ENCODE measurements at places on chromosomes 6 and 20.

GRCh38 chr6:100217225-100218012, 223.4 kb upstream of the MCHR2 start:
- DNase-seq = no peak

DNA sequence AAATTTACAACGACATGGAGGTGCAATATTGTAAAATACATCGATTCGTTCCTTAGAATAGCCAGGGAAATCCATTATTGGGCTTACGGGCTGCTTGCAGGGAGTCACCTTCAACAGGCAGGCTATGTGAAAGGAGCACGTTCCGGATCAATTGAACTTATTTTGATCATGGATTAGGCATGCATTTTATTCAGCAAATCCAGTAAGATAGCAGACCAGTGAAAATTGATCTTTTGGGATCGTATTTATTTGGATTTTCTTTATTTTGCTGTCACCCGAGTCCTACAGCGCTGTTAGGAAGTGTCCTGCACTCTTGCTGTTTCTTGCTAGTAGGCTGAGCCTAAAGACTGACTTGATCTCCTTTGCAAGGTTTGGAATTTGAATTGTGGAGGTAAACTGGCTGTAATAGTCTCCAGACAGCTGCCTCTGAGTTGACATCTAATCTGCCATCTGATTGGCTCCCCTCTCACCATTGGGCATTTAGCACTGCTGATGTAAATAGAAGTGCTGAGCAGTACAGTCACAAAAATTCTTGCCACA, 3.0 kb downstream of the ARID1B start:
- no peak for DNase-seq

DNA sequence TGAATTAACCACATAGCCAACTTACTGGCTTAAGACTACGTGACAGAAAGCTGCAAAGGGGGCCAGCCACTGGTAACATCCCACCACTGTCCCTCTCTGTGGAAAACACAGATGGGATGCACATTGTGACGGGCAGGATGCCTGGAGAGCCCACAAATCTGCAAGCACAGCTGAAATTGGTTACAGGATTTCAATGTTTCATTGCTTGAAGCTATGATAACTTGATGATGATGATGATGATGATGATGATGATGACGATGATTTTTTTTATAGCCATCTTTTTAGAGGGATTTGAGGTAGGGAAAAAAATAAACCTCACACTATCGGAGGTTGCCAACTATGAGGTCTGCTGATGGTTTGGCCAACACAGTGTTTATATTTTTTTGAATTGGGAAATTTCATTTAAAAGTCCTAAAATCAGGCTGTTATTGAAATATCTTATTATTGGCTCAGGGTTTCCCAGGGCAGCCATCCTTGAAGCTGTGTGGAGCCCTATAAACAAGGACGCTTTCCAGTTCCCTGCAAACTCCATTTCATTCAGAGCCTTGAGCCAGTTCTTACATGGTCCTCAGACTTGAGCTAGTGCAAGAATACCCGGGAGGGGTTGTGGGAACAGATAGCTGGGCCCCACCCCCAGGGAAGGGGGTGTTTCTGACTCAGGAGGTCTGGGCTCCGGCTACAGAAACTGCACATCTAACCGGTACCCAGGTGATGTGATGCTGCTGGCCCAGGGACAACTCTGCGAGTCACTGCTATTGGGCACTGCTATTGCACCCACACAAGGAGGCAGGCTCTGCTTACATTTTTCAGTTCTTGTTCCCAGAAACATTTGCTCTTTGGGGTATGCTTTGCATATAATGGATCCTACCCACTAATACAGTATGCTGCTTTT, 27.1 kb downstream of the BCAS1 start:
- no peak for DNase-seq

- DNase-seq = no peak
Observed at GRCh38 chr20:6686171-6686570, 81.3 kb upstream of the BMP2 start.

- no peak for DNase-seq
Observed at GRCh38 chr20:15699431-15700146, 873.7 kb downstream of the KIF16B start.

DNA sequence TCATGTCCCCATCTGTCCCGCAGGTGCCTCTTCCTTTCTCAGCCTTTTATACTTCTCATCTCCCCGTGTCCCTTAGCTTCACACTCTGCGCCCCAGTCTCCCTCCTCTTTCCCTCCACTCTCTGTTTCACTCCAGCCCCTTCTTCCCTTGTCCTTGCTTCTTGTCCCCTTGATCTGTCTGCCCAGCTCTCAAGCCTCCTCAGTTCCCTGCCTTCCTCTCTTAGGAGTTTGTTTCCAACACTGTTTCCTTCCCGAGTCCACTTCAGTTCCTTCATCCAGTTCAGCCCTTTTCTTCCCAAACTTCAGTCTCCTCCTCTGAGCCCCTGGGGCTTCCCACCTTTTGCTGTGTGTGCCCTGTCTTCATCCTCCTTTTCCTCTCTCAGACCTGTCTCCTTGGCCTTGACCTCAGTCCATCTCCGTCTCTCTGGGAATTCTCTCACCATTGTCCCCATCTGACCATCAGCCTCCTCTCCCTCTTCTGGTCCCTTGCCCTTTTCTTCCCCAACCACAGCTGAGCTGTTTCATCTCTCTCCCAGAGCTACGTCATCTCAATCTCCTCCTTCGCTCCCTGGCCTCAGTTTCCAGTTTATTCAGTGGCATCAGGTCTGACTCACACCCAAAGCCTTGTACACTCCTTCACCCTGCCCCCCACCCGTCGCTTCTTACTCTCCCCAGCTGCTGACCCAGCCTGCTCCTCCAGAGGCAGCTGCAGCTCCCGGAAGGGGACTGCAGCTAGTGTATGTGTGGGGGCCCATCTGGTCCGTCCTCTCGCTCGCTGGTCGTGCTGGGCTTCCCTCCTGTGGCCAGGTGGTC, 2.7 kb upstream of the DDR1 start:
- no peak for DNase-seq

- no peak for DNase-seq
Observed at GRCh38 chr20:51712501-51713212, 55.5 kb downstream of the ATP9A start.

- DNase-seq = no peak
Observed at GRCh38 chr6:21359926-21360325, 233.6 kb upstream of the SOX4 start.

GRCh38 chr6:170102038-170102437, 188.8 kb downstream of the DLL1 start:
- DNase-seq = no peak

- no peak for DNase-seq
Observed at GRCh38 chr6:108622641-108623298, 62.1 kb downstream of the FOXO3 start.

DNA sequence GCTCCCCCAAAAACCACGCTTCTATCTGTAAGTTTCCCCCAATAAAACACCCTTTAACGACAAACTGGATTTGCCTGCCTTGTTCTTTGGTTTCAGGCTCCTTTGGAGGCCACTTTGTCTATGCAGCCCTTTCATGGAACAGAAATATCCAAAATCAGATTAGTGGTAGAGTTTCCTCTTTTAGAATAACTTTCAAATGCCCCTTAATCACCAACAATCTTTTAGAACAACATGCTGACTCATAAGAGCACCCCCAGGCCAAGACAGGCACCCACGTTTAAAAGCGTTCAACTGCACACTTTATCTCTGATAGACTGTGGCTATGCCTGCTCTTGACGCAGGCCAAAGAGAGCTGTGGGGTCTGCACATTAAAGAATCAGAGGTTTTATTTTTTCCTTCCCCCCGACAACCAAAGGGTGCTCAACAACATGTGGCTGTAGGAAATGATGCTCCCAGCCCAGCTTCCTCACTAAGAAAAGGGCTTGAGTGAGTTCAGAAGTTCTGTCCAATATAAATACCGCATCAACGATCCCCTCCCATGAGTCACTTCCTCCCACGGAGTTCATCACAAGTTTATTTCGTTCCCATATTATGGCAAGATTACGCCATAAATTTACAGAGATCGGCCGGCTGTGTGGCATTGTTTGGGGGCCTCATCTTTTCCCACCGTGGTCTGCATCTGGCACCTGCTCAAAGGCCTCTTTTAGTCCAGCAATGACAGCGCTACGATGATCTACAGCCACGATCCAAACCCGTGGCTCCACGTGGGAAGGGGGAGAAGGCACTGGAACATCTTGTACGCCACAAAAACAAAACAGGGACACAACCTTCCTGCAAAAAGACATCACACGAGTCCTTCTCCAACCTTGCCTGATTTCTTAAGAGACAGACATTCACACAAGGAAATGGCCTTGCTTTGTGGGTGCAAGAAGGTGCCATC, 88.8 kb upstream of the NFATC2 start:
- no peak for DNase-seq

- DNase-seq = no peak
Observed at GRCh38 chr20:48621376-48622078, 206.3 kb downstream of the PREX1 start.

DNA sequence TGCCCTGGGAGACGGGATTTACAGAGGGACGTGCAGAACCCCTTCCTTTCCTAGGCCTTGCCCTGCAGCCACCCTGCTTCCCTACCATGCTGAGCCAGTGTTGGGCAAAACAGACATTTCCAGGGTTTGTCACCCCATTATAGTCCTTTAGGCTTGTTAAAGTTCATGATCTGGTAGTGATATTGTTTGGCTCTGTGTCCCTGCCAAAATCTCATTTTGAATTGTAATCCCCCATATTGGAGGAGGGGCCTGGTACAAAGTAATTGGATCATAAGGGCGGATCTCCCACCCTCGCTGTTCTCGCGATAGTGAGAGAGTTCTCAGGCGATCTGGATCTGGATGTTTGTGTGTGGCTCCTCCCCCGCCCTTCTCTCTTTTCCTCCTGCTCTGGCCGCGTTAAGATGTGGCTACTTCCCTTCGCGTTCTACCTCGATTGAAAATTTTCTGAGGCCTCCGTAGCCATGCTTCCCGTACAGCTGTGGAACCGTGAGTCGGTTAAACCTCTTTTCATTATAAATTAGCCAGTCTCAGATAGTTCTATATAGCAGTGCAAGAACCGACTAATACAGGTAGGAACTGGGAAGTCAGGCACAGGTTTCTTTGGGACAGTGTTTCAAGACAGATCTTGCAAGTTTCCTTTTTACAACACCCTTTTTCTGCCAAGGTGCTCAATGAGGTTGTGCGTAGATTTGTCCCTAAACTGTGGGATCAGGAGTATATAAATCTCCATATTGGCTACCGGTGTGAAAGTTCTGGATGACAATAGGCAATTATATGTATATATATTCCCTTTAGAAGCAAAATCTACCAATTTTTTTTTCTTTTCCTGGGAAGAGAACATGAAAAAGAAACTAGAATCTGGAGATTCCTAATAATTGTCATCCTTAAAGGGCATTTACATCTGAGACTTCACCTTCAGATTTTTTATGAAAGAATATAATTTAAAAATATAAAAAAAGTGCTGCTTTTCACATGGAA, 152.1 kb downstream of the SAMD5 start:
- DNase-seq = no peak

- DNase-seq = no peak
Observed at GRCh38 chr20:31260326-31260932, 3.0 kb downstream of the DEFB115 start.

DNA sequence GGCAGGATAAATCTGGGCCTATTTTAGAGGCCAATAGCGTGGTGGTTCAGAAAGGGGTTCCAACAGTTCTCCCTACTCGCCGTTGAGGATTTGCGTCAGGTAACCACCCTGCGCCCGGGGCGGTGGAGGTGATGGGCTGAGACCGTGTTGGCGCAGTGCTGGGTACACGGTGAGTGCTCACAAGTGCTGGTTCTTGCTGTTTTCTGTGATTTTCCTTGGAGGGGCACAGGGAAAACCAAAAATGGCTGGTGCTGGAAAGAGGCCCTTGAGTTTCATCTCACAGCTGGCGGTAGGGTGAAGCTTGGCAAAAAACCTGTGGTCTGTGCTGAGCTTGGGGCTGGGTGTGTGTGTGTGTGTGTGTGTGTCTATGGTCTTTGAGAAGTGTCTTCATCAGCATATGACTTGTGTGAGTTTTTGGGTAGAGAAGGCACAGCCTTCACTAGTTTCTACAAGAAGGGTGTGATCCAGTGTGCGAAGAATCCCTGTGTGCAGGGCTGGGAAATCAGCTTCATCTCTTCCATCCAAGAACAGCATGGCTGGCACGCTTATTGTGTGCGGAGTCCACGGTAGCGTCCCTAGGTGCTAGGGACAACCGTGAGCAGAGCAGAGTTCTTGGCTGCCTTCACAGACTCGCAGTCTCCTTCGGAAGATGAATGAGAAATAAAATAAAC, 35.3 kb upstream of the SCRT2 start:
- DNase-seq = no peak

DNA sequence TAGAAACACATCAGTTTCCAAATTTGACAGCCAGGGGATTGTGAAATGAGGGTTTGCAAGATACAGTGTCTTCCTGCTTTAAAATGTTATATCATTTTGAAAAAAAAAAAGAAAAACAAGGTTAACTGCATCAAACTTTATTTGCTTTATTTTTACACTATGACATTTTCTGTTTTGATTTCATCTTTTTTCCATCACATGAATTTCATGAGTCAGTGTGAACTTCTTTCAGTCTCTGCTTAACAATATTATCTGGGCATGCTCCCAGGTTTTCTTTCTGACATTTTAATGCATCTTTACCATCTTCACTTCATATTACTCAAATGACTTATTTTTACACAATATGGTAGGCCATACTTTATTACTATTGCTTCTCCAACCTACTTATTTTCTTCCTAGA, 1.9 kb downstream of the NCOA7 start:
- no peak for DNase-seq

GRCh38 chr20:38373231-38373867, 27.1 kb downstream of the LBP start:
- DNase-seq = no peak
